ENCODE measurements at places on chromosomes 4 and X. TPM values are rescaled to one million over a fixed set of nuclear protein-coding genes. Genes with fewer than 3 reads are reported as not detected.

GLRB gene
- total RNA-seq = 5.9 TPM

VCX3B gene
- total RNA-seq = not detected

MAGED4B gene
- total RNA-seq = not detected

TLR10 gene
- total RNA-seq = not detected

CSAG1 gene
- total RNA-seq = not detected

GABRG1 gene
- not detected for total RNA-seq

TIGD4 gene
- total RNA-seq = 0.12 TPM

SASH3 gene
- not detected for total RNA-seq

FATE1 gene
- total RNA-seq = not detected

PDLIM3 gene
- 0.22 TPM for total RNA-seq

SSX4B gene
- not detected for total RNA-seq

ETDA gene
- not detected for total RNA-seq

FOXO4 gene
- 7.7 TPM for total RNA-seq

TNIP3 gene
- 2.0 TPM for total RNA-seq

GRCh38 chrX:10615931-10616774, 4.2 kb downstream of the MID1 start:
- H3K27ac ChIP-seq = no peak overlapping the region
- H3K4me1 ChIP-seq = peaks cover 48% of the 10 kb centered on the region
- H3K27me3 ChIP-seq = no peaks in the 10 kb centered on the region
- peak; percentile 71 for DNase-seq
- H3K4me3 ChIP-seq = peak overlapping the region; percentile 35
- H3K36me3 ChIP-seq = no peaks in the 10 kb centered on the region

DNA sequence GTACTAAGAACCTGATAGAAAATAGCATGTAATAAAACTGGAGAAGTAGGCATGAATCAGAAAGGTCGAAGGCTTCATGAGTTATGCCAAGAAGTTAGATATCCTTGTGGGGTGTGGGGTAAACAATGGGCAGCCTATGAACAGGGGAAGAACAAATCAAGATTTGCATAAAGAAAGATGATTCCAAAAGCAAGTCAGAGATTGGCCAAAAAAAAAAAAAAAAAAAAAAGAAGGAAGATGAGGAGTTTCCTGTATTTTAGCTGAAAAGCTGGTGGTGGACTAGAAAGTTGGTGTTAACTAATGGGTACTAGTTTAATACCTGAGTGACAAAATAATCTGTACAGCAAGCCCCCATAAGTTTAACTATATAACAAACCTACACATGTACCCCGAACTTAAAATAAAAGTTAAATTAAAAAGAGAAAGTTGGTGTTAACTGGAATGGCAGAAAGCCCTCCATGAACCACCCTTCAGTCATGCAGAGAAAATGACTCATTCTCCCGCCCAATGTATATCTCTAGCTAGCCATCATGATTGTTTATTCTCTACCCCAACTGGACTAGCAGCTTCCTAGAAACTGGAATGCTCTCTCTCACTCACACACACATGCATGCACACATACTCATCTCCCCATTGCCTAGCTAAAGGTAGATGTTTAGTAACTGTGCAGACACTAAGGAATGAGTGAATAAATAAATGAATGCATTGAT, 41.7 kb downstream of the ATP11C start:
- H3K36me3 ChIP-seq = peaks cover 8% of the 10 kb centered on the region
- H3K27me3 ChIP-seq = no peaks in the 10 kb centered on the region
- H3K4me1 ChIP-seq = peaks cover 5% of the 10 kb centered on the region
- H3K27ac ChIP-seq = peak overlapping the region; percentile 29
- H3K4me3 ChIP-seq = no peak overlapping the region

DNA sequence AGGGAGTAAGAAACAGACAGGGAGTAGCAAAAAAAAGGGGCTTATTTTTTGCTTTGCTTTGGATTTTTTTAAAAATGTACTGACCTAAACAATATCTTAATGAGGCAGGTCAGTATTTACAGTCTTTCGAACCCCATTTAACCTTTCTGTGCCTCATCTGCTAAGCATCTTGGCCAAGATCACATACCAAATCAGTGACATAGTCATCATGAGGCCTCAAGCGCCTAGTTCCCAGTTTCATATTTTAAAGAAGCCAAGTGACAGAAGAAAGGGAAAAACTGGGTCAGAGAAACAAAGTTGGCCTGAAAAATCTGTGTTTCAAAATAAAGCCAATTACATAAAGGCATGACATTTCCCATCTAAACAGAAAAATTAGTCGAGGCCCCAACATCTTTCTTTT, 94.6 kb upstream of the WDR44 start:
- peaks cover 26% of the 10 kb centered on the region for H3K27me3 ChIP-seq
- H3K4me3 ChIP-seq = no peak overlapping the region
- no peaks in the 10 kb centered on the region for H3K36me3 ChIP-seq
- H3K27ac ChIP-seq = no peak overlapping the region

DNA sequence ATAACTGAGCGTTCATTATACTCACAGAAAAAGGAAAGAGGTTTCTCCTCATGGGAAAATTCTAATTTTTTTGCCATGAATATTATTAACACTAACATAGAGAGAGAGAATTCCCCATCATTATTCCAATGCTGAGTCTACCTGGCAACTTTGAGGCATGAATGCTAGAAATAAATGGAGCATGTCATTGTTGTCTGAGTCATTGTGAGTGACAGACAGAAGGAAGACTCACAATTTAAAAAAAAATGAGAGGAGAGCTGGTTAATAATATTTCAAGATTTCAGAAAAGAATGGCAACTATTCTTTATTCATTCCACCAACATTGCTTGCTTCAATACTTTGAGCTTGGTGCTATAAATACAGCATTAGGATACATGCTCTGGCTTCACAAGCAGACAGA, 170.4 kb upstream of the HS3ST1 start:
- H3K4me3 ChIP-seq = no peak overlapping the region
- no peak overlapping the region for H3K27ac ChIP-seq
- no peaks in the 10 kb centered on the region for H3K36me3 ChIP-seq
- peaks cover 12% of the 10 kb centered on the region for H3K4me1 ChIP-seq
- H3K27me3 ChIP-seq = no peaks in the 10 kb centered on the region
- DNase-seq = no peak

DNA sequence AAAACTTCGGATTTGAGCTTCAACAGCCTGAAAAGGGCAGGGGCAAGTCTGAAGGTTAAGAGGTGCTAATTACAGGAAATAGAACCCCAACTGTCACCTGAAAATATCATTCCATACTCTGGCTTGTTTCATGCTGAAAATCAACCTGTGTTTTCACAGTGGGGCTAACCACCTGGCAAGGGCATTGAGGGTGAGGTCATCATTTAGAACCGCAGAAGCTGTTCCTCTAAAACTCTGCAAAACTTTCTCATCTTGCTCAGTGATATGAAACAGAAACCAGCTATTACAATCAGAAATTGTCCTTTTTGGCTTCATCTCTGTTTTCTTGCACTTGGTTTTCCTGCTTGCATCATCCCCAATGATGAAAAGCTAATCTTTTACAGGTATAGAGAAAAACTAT, 247.6 kb downstream of the DCLK2 start:
- peaks cover 6% of the 10 kb centered on the region for H3K36me3 ChIP-seq
- H3K4me3 ChIP-seq = no peak overlapping the region
- H3K27me3 ChIP-seq = no peaks in the 10 kb centered on the region
- H3K4me1 ChIP-seq = peaks cover 5% of the 10 kb centered on the region

DNA sequence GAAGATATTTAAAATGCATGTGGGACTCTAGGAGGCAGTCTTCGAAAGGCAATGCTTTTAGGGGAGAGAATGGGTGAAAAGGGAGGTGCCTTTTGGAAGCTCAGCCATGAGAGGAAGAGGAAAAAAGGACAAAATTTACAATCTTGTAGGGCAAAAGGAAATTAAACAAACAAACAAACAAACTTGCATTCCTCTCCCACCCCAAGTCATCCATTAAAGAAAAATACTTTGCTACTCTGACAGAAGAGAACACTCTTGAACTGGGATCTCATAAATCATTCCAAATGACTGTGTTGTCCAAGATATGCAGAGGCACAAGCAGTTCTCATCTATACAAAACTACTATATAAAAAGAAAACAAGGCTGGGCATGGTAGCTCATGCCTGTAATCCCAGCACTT, 46.7 kb downstream of the HELQ start:
- no peak overlapping the region for H3K4me3 ChIP-seq
- H3K27ac ChIP-seq = no peak overlapping the region
- no peaks in the 10 kb centered on the region for H3K27me3 ChIP-seq

DNA sequence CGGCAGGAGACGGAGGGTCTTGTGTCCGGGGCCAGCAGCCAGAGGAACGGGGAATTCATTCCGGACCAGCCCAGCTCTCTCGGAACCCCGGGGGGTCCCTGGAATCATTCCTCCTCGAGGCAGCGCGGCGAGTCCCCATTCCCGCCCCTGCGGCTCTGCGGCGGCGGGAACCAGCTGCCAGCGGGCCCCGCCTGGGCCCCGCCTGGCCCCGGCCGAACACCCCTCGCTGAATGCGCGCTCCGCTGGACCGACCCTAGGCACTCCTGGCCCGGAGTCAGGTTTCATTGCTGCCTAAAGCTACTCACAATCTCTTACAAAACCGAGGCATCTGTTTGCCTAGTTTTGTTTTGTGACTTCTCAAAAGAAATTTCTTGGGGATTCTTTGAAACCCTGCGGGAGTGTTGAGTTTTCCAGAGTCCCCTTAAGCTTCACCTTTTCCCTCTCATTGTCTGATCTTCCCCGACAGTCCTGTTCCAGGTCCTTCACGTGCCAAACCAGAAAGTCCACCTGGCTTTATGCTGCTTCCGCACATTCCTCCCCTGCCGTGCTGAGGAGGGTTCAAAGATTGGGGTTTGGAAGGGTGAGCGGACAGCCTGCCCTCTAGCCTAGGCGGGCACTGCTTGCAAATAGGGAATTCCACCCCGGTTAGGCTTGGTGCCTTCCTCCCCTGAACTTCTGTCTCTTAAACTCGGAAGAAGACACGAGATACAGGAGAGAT, 789 bp downstream of the ARHGAP10 start:
- H3K27me3 ChIP-seq = no peaks in the 10 kb centered on the region
- H3K36me3 ChIP-seq = no peaks in the 10 kb centered on the region
- peak overlapping the region; percentile 50 for H3K27ac ChIP-seq
- H3K4me1 ChIP-seq = peaks cover 34% of the 10 kb centered on the region
- H3K4me3 ChIP-seq = peak overlapping the region; percentile 86
- DNase-seq = peak; percentile 58

DNA sequence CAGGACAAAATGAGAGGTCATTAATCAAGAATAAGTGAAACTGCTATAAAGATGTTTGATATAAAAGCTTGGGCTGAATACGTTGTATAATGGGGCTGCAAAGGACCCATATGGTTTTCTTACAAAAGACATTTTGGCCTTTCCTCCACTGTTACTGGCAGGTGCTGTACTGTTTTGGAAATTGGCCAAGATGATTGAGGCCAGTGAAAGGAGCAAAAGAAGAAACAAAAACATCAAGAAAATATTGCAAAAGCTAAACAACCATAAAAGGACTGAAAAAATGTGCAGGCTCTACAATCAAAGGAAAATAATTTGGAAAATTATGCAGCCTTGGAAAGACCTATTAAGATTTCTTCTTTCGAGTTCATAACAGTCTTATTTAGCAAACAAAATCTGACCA, 222.2 kb upstream of the PPP1R2C start:
- H3K27me3 ChIP-seq = peaks cover 17% of the 10 kb centered on the region
- H3K36me3 ChIP-seq = no peaks in the 10 kb centered on the region
- peak; percentile 10 for DNase-seq
- H3K4me3 ChIP-seq = no peak overlapping the region

- H3K4me1 ChIP-seq = peaks cover 5% of the 10 kb centered on the region
- no peaks in the 10 kb centered on the region for H3K36me3 ChIP-seq
- H3K27ac ChIP-seq = no peak overlapping the region
- DNase-seq = no peak
- H3K4me3 ChIP-seq = no peak overlapping the region
These were observed 3.2 kb downstream of the GATA1 start for GRCh38 chrX:48789366-48790220.

DNA sequence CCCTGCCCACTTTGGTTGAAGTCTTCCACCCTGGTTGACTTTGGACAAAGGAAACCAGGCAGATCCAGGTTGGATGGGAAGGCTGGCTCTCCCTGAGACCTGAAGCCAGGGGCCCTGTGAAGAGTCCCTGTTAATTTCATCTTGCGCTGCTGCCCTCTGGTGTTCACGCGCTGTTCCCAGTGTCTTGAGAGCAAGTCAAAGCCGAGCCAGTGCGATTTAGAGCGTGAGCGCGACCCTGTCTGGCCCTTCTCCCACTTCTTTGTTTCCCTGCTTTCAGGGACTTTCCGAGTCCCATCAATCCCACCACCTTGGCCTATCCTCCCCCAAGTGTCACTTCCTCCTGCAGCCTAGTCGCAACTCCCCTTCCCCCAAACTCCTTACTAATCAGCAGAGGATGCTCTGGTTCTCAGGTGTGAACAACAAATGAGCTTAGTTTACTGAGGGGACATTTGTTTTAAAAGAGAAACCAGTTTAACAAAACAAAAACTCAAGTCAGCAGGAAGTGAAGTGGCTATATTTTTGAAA, 25.8 kb upstream of the CHRNA9 start:
- H3K4me3 ChIP-seq = no peak overlapping the region
- H3K27me3 ChIP-seq = no peaks in the 10 kb centered on the region
- peak; percentile 90 for DNase-seq
- H3K27ac ChIP-seq = no peak overlapping the region
- peaks cover 5% of the 10 kb centered on the region for H3K36me3 ChIP-seq

DNA sequence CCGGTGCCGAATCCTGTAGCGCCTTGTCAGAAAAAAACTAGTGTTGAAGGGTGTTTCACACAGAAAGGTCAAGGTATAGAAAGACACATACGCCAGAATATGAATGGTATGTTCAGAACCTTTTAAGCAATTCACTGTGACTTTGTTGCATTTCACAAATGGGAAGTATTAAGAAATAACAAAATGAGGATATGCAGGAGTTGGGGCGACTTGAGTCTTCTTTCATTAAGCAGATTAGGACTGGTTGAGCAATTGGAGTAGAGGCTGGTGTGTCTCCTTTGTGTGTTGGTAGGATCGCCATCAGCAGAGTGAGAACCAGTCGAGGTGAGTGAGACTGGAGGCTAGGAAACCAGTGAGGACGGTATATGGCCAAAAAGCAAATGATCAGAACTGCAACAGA, 1454.5 kb upstream of the TENM3 start:
- no peaks in the 10 kb centered on the region for H3K36me3 ChIP-seq
- no peak for DNase-seq
- no peak overlapping the region for H3K4me3 ChIP-seq

GRCh38 chr4:157048248-157048647, 27.7 kb upstream of the GLRB start:
- H3K27me3 ChIP-seq = no peaks in the 10 kb centered on the region
- H3K36me3 ChIP-seq = no peaks in the 10 kb centered on the region
- DNase-seq = peak; percentile 8
- H3K4me1 ChIP-seq = peaks cover 16% of the 10 kb centered on the region

GRCh38 chrX:108344216-108344615, 94.0 kb downstream of the COL4A6 start:
- no peaks in the 10 kb centered on the region for H3K36me3 ChIP-seq
- peaks cover 3% of the 10 kb centered on the region for H3K4me1 ChIP-seq
- peaks cover 72% of the 10 kb centered on the region for H3K27me3 ChIP-seq
- no peak overlapping the region for H3K4me3 ChIP-seq
- H3K27ac ChIP-seq = no peak overlapping the region

GRCh38 chr4:182538031-182538430, 294.8 kb downstream of the TENM3 start:
- H3K27ac ChIP-seq = no peak overlapping the region
- H3K4me1 ChIP-seq = peaks cover 9% of the 10 kb centered on the region
- no peak overlapping the region for H3K4me3 ChIP-seq
- no peaks in the 10 kb centered on the region for H3K36me3 ChIP-seq
- no peaks in the 10 kb centered on the region for H3K27me3 ChIP-seq
